ENCODE measurements at places on chromosomes 5 and 9. TPM values are rescaled to one million over a fixed set of nuclear protein-coding genes. Genes with fewer than 3 reads are reported as not detected.
A peak's percentile ranks its signal among the peaks of the same experiment; 100 is the strongest.

- DNase-seq = no peak
These were observed 80.6 kb downstream of the SPEF2 start for GRCh38 chr5:35698047-35698808.

GRCh38 chr9:131028931-131029573 is 20.1 kb downstream of the LAMC3 start:
- DNase-seq = no peak

- DNase-seq = no peak
These were observed 218.6 kb downstream of the SREK1 start for GRCh38 chr5:66362687-66363086.

DNA sequence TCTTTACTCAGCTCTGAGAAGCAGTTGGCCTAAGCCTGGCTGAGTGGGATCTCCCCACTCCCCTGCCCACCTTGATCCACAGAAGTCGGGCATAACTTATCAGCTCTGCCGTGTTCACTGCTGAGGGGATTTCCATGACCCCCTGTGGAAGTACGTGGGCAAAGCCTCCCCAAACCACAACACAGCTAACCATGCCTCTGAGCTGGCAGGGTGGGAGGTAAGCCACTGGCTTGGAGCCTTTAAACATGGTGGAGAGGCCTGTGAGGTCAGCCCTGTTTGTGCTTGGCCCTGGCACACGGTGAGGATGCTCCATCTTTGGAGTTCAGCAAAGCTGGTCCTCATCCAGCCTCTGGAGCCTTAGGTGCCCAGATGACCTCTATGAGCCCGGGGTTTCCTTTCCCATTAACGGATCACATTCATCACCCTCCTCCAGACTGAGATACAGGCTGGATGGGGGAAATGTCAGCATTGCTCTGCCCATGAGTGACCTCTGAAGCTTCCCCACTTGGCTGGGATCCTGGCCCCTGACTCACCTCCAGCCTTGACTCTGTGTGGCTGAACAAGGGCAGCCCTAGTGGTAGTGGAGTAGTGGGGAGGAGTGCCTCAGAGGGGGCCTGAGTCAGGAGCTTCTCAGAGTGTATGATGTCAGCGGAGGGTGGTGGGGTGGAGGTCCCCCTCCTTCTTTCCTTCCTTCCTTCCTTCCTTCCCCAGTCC is 6.2 kb downstream of the PDLIM4 start:
- peak; percentile 82 for DNase-seq

DNA sequence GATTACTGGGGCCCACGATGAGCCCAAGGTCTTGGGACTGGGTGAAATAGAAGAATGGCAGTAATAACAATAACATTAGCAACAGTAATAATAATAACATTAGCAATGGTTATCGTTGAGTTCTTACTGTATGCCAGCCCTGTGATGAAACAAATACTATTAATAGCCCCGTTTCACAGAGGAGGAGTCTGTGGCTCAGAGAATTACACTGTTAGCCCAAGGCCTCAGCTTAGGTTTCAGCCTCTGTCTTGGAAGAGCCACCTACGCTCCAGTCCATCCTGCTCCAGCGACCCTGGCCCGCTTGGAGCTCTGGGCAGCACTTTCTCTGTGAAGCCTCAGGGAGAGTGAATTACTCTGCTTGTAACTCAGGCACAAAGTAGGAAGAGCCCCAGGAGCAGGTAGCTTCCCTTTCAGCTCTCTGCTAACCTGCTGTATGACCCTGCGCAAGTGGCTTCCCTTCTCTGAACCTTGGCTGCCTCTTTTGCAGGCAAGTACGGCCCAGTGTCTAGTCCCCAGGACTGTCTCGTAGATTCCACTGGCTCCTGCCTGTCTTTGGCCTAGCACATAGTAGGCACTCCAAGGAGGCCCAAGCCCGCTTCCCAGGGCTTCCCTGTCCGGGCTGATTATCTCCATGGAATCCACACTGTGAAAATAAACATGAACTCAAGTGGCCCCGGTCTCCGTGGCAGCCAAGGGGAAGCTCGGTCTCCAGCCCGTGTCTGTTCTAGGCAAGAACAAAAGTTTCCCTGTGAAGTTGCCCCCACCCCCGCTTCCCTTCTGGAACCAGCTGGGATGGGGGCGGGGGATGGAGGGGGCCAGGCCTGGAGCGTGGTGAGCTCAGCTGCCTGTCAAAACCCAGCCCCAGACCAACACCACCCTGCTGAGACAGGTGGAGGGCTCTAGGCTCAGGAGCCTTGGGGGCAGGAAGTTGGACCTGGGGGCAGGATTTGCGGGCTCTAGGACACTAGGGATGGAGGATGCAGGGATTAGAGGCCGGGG is 26.2 kb upstream of the LMX1B start:
- DNase-seq = peak; percentile 84

DNA sequence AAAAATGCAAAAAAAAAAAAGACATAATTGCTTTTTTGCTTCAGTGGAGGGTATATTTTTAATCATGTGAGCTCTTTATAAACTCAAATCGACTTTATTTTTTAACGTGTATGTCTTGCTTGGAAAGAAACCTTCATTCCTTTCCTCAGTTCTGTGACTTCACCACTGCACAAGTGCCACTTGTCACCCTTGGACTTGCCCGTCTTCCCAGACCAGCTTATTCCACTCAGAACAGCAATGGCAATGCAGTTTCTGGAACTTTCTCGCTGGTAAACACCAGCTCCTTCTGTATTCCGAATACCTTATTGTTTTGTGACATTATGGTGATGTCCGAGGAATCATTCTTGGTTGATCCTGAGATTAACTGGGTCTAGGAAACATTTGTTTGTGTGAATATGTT is 440.5 kb upstream of the ADAMTS16 start:
- no peak for DNase-seq

GRCh38 chr9:124198331-124198730 is 59.4 kb upstream of the NEK6 start:
- no peak for DNase-seq

DNA sequence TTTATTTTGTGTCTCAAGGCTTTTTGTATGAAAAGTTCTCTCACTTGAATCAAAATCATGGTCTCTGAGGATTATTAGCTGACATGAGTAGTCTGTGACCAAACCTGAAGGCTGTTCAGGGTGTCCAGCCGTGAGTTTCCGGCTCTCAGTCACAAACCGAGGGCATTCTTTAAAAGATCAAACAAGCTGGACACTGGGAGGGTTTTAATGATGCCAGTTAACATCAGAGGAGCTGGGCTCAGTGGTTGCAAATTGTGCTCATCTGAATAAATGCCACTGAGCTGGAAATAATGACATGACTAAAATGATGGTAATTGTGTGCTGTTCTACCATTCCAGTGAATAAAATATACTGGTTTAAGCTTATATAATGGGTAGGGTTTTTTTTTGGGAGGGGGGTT is 153.1 kb downstream of the FOCAD start:
- DNase-seq = no peak

DNA sequence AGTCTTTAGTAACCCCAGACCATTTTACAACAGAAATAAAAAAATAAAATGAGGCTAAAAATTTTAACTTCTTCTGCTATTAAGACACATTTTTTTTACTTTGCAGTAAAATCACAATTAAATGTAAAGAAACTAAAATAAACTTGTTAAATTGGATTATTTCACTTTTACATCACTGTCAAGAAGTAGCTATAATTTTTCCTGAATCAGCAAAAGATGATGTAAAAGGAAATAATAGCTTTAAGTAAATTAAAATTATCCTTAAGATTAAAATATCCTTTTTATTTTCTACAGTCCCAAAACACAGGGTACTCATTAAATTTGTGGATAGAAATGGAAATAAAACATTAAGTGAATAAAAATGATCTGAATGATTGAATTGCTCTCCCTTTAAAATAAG is 44.5 kb downstream of the TMEM232 start:
- DNase-seq = no peak

PCDHGA7 gene
- 0.64 TPM for total RNA-seq

ROR2 gene
- total RNA-seq = not detected

PARP8 gene
- total RNA-seq = 0.39 TPM

Measured in dermis microvascular lymphatic vessel endothelial cell (primary cell).